ENCODE measurements at places on chromosomes 2 and 18. TPM values are rescaled to one million over a fixed set of nuclear protein-coding genes. Genes with fewer than 3 reads are reported as not detected.

- no peak overlapping the region for H3K4me3 ChIP-seq
- peaks cover 40% of the 10 kb centered on the region for H3K4me1 ChIP-seq
- H3K36me3 ChIP-seq, result no peaks in the 10 kb centered on the region
Measured at GRCh38 chr2:216571909-216572513, 61.2 kb upstream of the IGFBP2 start.

CNDP1 gene
- not detected for total RNA-seq

TMEM200C gene
- total RNA-seq, result 2.1 TPM

ZEB2 gene
- 126 TPM for total RNA-seq

- no peaks in the 10 kb centered on the region for H3K27me3 ChIP-seq
- DNase-seq, result no peak
- no peak overlapping the region for H3K4me3 ChIP-seq
- no peaks in the 10 kb centered on the region for H3K36me3 ChIP-seq
- H3K4me1 ChIP-seq, result no peaks in the 10 kb centered on the region
- no peak overlapping the region for H3K27ac ChIP-seq
Measured at GRCh38 chr2:154762638-154763037, 64.1 kb downstream of the KCNJ3 start.

GRCh38 chr2:237178396-237178795, 92.7 kb downstream of the COPS8 start:
- no peak for DNase-seq
- H3K27ac ChIP-seq, result peak overlapping the region; percentile 84
- H3K27me3 ChIP-seq, result no peaks in the 10 kb centered on the region

GRCh38 chr2:29420999-29421782, 306.0 kb downstream of the CLIP4 start:
- DNase-seq, result no peak
- H3K27ac ChIP-seq, result no peak overlapping the region
- H3K36me3 ChIP-seq, result no peaks in the 10 kb centered on the region
- peaks cover 6% of the 10 kb centered on the region for H3K4me1 ChIP-seq
- H3K27me3 ChIP-seq, result peaks cover 33% of the 10 kb centered on the region

DNA sequence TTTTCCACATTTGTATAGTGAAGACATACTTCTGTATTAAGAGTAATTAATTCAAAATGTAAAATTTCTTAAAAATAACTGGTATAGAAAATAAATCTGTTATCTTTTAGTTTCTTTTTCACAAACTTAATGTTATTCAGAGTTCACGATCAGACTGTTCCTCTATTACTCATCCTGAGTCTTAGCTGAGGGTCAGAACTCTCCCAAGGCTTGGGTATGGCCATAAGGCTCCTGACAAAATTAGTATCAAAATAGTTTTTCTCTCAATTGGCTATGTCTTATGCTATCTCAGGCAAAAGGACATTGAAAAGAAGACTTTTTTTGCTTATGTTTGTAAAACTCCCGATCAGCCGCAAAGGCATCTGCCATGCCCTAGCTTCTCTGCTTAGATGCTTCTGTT, 56.1 kb upstream of the NAB1 start:
- peak overlapping the region; percentile 71 for H3K27ac ChIP-seq
- H3K36me3 ChIP-seq, result no peaks in the 10 kb centered on the region
- peaks cover 23% of the 10 kb centered on the region for H3K4me1 ChIP-seq

DNA sequence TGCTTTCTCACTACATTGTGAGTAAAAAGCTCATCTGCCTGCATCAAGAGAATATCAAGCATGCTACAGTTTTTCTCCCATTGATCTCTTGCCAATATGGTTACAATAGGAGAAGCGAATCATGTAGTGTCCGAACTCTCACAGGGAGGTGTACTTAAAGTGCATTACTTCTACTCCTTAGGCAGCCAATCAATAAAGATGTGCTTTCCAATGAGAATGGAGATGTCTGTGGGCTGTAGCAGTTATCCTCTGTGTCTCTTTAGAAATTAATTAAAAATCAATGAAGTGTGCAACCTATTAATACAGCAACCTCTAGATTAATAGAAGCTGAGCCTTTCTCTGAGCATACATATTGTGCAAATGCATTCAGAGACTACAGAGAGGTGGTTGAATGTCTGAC, 883.7 kb downstream of the CPS1 start:
- no peaks in the 10 kb centered on the region for H3K36me3 ChIP-seq
- DNase-seq, result no peak
- H3K4me1 ChIP-seq, result no peaks in the 10 kb centered on the region
- H3K27ac ChIP-seq, result no peak overlapping the region
- no peak overlapping the region for H3K4me3 ChIP-seq

- no peak overlapping the region for H3K4me3 ChIP-seq
- no peak overlapping the region for H3K27ac ChIP-seq
- H3K36me3 ChIP-seq, result no peaks in the 10 kb centered on the region
- no peaks in the 10 kb centered on the region for H3K4me1 ChIP-seq
- H3K27me3 ChIP-seq, result peaks cover 2% of the 10 kb centered on the region
Measured at GRCh38 chr2:62550461-62550860, 44.5 kb upstream of the TMEM17 start.

GRCh38 chr2:174859563-174860169, 95.4 kb upstream of the CHRNA1 start:
- peak overlapping the region; percentile 9 for H3K27ac ChIP-seq
- DNase-seq, result no peak
- H3K4me1 ChIP-seq, result peaks cover 18% of the 10 kb centered on the region

GRCh38 chr2:24269265-24269664, 91.1 kb downstream of the ITSN2 start:
- peaks cover 17% of the 10 kb centered on the region for H3K4me1 ChIP-seq
- no peaks in the 10 kb centered on the region for H3K27me3 ChIP-seq
- peak overlapping the region; percentile 16 for H3K27ac ChIP-seq
- DNase-seq, result no peak
- H3K4me3 ChIP-seq, result no peak overlapping the region
- H3K36me3 ChIP-seq, result peaks cover 55% of the 10 kb centered on the region

DNA sequence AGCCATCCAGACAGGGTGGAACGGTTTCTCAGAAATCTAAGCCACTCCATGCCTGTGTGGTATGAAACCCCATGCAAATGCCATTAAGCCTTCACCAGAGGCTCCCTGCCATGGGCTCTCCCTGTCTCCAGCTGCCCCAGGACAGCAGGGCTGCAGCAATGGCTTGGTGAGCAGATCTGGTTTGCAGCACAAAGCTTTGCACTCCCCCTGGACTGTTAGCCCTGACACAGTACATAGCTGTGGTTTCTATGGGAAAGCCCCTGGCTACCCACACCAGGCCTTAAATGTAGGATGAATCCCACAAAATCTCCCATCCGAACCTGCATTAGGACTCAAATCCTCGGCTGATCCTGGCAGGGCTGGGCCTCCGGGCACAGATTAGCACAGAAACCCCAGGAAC, 291.6 kb downstream of the TNS1 start:
- DNase-seq, result no peak
- H3K27ac ChIP-seq, result peak overlapping the region; percentile 63
- H3K27me3 ChIP-seq, result no peaks in the 10 kb centered on the region
- H3K36me3 ChIP-seq, result peaks cover 4% of the 10 kb centered on the region

- H3K4me3 ChIP-seq, result no peak overlapping the region
- no peak overlapping the region for H3K27ac ChIP-seq
- no peaks in the 10 kb centered on the region for H3K4me1 ChIP-seq
Measured at GRCh38 chr2:134883552-134884293, 34.9 kb upstream of the CCNT2 start.

DNA sequence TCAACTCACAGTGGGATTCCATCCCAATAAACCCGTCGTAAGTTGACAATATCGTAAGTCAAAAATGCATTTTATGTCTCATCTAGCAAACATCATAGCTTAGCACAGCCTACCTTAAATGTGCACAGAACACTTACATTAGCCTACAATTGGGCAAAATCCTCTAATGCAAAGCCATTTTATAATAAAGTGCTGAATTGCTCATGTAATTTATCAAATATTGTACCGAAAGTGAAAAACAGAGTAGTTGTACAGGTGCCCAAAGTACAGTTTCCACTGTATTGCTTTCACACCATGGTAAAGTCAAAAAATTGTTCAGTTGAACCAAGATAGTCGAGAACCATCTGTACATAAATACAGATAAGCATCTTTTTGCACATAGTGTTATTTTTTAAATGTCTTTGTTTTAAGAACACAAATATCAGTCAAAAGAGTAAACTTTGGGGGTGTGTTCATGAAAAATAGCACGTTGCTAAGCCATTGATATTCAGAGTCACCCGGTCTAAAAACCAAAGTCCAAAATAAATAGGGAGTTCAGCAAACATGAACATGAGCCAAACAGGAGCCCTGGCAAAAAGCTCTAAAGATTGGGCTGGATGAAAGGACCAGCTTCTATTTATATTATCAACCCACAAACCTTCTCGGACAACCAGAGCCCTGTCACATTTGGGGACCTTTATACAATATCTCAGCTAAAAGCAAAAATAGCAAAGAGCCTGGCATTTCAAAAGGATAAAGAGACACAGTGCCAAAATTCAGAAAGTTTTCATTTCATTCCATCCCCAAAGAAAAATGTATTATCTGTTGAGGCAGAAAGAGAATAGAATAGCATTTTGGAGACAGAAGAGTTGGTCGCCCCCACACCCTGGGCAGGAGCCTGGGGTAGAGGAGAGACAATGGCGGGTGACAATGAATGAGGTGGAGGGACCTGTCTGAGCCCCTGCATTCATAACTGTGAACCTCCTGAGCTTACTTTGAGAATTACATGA, 105.9 kb upstream of the SH3BP4 start:
- no peak for DNase-seq
- peaks cover 22% of the 10 kb centered on the region for H3K4me1 ChIP-seq
- H3K27ac ChIP-seq, result no peak overlapping the region
- H3K4me3 ChIP-seq, result no peak overlapping the region

STPG4 gene
- 0.37 TPM for total RNA-seq

DNA sequence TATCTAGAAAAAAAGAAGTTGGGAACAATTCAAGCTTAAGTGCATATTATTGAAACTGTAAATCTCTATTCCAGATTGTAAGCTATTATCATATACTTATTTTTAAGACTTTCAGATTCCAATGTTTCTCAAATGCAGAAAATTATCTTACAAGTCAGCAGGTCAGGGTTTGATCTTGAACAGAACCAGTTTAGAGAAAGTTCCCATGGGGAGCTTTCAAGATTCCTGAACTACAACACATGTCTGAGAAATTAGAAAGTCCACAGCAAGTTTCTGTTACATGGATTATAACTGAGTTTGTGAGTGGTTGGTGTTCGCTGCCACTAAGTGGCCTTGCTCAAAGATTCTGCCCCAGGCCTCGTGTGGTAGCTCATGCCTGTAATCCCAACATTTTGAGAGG, 31.6 kb upstream of the SP3 start:
- H3K4me3 ChIP-seq, result no peak overlapping the region
- no peak for DNase-seq
- H3K27me3 ChIP-seq, result peaks cover 36% of the 10 kb centered on the region
- H3K4me1 ChIP-seq, result peaks cover 5% of the 10 kb centered on the region
- no peaks in the 10 kb centered on the region for H3K36me3 ChIP-seq

TP53I3 gene
- 44.4 TPM for total RNA-seq

C2orf72 gene
- total RNA-seq, result not detected

DNA sequence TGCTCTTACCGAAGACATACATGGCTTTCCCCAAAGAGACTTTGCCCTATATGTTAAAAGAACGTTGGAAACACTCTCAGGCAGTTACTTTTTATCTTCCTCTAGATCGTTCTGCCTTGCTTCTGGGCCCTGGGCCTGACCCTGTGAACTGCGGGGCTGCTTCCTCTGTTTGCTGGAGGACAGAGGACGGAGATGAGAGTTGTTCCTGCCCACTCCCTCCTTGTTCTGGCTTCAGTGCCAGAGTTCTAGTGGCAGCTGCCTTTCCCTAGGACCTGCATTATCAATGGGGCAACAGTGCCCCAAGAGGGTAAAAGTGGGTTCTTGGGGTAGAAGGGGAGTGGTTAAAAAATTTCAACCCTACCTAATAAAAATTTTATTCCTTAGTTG, 6.5 kb upstream of the FN1 start:
- H3K27me3 ChIP-seq, result no peaks in the 10 kb centered on the region
- peaks cover 2% of the 10 kb centered on the region for H3K36me3 ChIP-seq
- peaks cover 45% of the 10 kb centered on the region for H3K4me1 ChIP-seq
- no peak for DNase-seq
- H3K27ac ChIP-seq, result peak overlapping the region; percentile 36

DNA sequence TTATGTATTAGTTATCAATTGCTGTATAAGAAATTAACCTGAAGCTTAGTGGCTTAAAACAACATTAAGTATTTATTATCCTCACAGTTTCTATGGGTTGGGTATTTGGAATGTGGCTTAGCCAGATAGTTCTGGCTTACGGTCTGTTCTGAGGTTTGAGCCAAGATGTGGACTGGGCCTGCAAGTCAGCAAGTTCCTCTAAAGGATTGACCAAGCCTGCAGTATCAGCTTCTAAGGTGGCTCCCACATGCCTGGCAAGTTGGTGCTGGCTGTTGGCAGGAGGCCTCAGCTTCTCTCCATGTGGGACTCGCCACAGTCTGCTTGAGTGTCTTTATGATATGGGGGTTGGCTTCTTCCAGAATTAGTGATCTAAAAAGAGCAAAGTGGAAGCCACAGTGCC, 45.0 kb upstream of the TCF4 start:
- H3K27me3 ChIP-seq, result no peaks in the 10 kb centered on the region
- DNase-seq, result no peak
- H3K27ac ChIP-seq, result no peak overlapping the region
- H3K4me3 ChIP-seq, result no peak overlapping the region
